Heart left ventricle (tissue), 16 donors: ENCODE measurements at places on chromosomes 2 and 18. TPM values are rescaled to one million over a fixed set of nuclear protein-coding genes. Genes with fewer than 3 reads are reported as not detected.

STPG4 gene
- total RNA-seq: 0.52 TPM

DNA sequence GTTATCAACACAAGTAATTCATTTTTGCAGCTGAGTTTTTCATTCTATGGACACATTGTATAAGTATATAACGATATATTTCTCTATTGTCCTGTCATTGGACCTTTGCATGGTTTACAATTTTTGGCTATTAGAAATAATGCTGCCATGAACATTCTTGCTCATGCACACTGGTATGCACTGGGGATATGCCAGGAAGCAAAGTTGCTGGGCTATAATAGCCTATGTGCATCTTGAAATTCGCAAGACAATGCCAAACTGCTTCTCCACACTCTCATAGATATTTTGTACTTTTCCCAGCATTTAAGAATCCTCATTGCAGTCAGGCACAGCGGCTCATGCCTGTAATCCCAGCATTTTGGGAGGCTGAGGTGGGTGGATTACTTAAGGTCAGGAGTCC is 852.6 kb upstream of the ID2 start:
- no peak for DNase-seq

CENPA gene
- 12.3 TPM for total RNA-seq

GRCh38 chr2:135373702-135374101 is 157.3 kb downstream of the ZRANB3 start:
- DNase-seq: no peak

RGPD3 gene
- 0.05 TPM for total RNA-seq

RNU2-63P gene
- total RNA-seq: not detected
